ENCODE measurements at places on chromosomes 5 and 9. TPM values are rescaled to one million over a fixed set of nuclear protein-coding genes. Genes with fewer than 3 reads are reported as not detected.

COL23A1 gene
- 9.0 TPM for polyA plus RNA-seq

DNA sequence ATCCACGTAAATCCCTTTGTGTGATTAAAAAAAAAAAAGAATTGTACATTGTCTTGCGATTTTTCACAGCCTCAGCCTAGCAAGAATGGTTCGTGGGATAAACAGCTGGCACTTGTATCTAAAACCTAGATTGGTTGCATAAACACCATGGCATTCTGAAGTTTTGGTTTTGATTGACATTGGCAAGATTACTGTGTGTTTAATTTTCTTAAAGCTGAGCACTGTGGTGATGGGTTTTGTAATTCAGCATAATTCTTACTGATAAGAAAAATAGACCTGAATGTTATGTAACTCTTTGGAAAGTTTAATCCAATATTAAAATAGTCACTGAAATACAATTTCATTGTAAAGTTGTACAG is 23.4 kb upstream of the ANKRD18A start:
- DNase-seq: no peak

GRCh38 chr5:66659780-66660179 is 63.6 kb downstream of the MAST4 start:
- DNase-seq: no peak

KCNV2 gene
- 0.31 TPM for polyA plus RNA-seq

- no peak for DNase-seq
Observed at GRCh38 chr9:120571443-120572257, 8.3 kb downstream of the CDK5RAP2 start.
